Fibroblast of skin of back (primary cell): ENCODE measurements at places on chromosomes 7 and 10.
A peak's percentile ranks its signal among the peaks of the same experiment; 100 is the strongest.

GRCh38 chr10:600876-601659 is 88.4 kb downstream of the DIP2C start:
- peak; percentile 74 for DNase-seq

DNA sequence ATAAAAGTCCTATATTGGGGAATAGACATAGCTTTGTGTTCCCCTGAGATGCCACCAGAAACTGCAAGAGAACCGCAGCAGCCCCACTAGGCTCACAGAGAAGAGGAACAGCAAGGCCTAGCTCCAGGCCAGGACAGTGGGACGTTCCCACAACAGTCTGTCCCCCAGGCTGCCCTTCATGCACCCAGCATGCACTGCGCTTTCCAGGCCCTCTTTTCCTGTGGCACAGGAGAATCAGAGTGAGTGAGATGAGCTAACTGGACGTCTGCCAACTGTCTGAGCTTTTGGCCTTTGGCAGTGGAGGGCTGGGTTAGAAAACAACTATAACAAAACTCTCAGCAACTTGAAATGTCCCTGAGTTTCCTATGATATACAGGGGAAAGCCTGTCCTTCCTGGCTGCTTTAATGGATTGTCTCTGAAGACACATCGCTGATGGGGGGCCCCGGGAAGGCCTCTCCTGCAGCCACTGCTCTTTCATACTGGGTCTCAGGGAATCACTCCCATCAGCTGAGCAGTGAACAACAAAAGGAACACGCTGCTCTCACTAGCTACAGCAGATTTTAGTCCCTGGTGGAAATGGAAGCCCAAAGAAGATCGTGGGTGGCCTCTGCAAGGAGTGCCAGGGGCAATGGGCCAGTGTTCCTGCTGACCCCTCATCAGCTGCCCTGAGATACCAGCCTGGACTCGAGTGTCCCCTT is 53.5 kb downstream of the PODXL start:
- peak; percentile 62 for DNase-seq

- peak; percentile 40 for DNase-seq
Measured at GRCh38 chr7:56028942-56029630, 22.2 kb downstream of the PSPH start.

GRCh38 chr10:121113911-121114310 is 262.7 kb downstream of the WDR11 start:
- DNase-seq, result no peak

DNA sequence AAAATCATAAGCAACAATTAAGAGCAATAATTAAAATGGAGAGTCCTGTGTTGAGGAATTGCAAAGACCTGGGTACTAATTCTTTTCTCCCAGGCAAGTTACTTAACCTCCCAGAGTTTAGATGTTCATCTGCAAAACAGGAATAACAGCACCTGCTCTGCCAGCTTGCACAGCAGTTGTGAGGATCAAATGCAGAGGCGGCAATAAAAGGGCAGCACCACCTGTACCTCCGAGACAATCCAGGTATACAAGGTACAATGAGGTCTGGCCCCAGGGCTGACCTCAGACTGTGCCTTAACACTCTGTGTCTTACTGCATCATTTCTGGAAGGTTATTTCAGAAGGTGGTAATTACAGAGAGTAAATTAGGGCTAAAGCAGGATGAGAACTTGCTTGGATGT is 14.5 kb upstream of the FAM204A start:
- no peak for DNase-seq

- DNase-seq, result peak; percentile 12
Measured at GRCh38 chr10:36888925-36889573, 236.3 kb upstream of the ANKRD30A start.

- no peak for DNase-seq
Measured at GRCh38 chr7:156504006-156504405, 136.6 kb upstream of the RNF32 start.

- peak; percentile 57 for DNase-seq
Measured at GRCh38 chr10:15704581-15704968, 15.1 kb downstream of the ITGA8 start.

GRCh38 chr7:99409192-99409572 is 413 bp downstream of the BUD31 start:
- no peak for DNase-seq

GRCh38 chr10:88107296-88108097 is 244.1 kb downstream of the PTEN start:
- no peak for DNase-seq

- peak; percentile 52 for DNase-seq
Measured at GRCh38 chr10:94402843-94403379, 570 bp downstream of the TBC1D12 start.
